ENCODE measurements at places on chromosomes 4 and X. TPM values are rescaled to one million over a fixed set of nuclear protein-coding genes. Genes with fewer than 3 reads are reported as not detected.
A peak's percentile ranks its signal among the peaks of the same experiment; 100 is the strongest.

DNA sequence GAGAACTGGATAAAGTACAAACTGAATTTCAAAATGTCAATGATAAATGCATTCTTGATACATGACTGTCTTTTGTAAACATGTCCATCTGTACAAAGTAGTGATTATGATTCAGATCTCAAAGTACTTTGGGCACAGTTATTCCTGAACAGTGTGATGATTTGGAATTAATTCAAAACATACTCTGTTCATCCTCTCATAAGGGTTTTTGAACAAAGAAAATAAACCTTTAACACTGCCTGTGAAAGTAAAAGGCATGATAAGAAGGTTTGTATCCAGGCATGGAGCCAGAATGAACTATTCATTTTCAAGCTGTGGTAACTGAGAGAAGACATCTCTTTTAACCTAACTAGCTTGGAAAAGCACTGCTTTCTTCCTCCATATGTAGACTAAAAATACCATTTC, 883 bp upstream of the KLHL4 start:
- H3K27ac ChIP-seq: no peak overlapping the region
- H3K36me3 ChIP-seq: no peaks in the 10 kb centered on the region
- peak overlapping the region; percentile 88 for H3K4me3 ChIP-seq
- DNase-seq: no peak

DNA sequence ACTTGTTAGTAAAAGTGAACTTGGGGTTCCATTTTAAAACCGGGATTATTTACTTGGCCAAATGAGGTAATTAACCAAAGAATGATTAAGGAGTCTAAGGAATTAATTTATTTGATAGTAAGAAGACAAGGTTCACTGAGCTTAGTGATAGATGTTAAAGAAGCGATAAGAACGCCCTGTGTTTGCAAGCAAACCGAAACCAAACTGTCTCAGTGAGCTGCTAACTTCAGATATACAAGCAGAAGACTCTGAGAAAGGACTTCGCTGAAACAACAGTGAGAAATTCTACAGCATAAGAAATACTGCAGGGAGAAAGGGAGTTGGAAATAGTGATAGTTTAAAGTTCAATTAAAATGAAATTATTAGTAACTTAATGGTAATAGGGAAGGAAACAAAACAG, 37.6 kb upstream of the SHISA3 start:
- H3K36me3 ChIP-seq: no peaks in the 10 kb centered on the region
- DNase-seq: no peak
- H3K4me1 ChIP-seq: no peaks in the 10 kb centered on the region
- peaks cover 47% of the 10 kb centered on the region for H3K27me3 ChIP-seq
- H3K4me3 ChIP-seq: no peak overlapping the region

DNA sequence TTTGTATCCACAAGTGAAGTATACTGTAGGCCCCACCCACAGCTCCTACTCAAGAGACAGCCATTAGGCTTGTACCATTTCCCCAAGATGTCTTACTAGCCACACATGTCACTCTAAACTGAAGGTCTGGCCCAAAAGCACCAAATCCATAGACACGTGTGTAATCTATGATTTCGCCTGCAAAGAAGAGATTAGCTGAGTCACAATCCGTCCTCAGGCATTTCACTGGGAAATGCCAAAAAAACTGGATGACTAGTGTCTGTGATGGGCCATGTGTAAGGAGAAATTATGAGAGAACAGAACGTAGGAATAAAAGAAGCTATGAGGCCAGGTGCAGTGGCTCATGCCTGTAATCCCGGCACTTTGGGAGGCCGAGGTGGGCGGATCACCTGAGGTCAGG, 21.9 kb upstream of the RP2 start:
- no peak for DNase-seq
- H3K4me3 ChIP-seq: no peak overlapping the region
- no peak overlapping the region for H3K27ac ChIP-seq
- no peaks in the 10 kb centered on the region for H3K27me3 ChIP-seq
- no peaks in the 10 kb centered on the region for H3K36me3 ChIP-seq
- H3K4me1 ChIP-seq: no peaks in the 10 kb centered on the region

DNA sequence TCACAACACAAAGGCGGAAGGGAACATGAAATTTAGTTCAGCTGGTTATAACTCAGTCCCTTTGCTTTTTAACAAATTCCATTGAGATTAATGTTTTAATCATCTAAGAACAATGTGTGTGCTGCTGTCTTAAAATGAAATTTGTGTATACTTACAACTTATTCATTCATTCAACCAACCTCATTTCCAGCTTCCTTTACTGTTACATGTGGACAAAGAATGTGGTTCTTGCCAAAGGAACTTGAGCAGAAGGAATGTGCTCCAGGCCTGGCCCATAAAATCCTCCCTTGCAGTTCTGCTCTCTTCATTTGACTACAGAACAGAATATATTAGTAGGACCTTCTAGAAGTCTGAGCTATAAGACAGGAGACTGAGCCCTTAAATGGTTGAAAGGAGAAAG, 176.8 kb upstream of the GLRA2 start:
- H3K27ac ChIP-seq: no peak overlapping the region
- no peak for DNase-seq
- no peaks in the 10 kb centered on the region for H3K36me3 ChIP-seq
- H3K4me3 ChIP-seq: no peak overlapping the region
- no peaks in the 10 kb centered on the region for H3K27me3 ChIP-seq

DNA sequence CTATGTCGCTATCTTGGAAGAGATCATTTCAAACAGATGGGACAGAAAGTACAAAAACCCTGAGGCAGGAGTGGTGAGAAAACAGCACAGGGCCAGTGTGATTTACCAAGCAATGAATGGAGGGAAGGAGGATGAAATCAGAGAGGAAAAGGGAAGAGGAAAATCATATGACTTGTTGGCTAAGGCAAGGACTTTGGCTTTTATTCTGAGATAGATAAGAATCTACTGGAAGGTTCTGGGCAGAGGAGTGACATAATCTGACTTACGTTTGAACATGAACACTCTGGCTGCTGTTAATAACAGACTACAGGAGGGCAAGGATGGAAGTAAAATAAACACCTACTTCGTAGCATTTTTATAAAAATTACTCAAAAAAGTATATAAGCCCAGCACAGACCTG, 207.8 kb upstream of the SLC7A11 start:
- no peak overlapping the region for H3K4me3 ChIP-seq
- H3K27ac ChIP-seq: no peak overlapping the region
- H3K4me1 ChIP-seq: peaks cover 16% of the 10 kb centered on the region

GRCh38 chr4:12679217-12679616, 804.9 kb downstream of the RAB28 start:
- no peaks in the 10 kb centered on the region for H3K27me3 ChIP-seq
- no peaks in the 10 kb centered on the region for H3K36me3 ChIP-seq
- H3K4me3 ChIP-seq: no peak overlapping the region
- DNase-seq: no peak
- no peak overlapping the region for H3K27ac ChIP-seq
- no peaks in the 10 kb centered on the region for H3K4me1 ChIP-seq

DNA sequence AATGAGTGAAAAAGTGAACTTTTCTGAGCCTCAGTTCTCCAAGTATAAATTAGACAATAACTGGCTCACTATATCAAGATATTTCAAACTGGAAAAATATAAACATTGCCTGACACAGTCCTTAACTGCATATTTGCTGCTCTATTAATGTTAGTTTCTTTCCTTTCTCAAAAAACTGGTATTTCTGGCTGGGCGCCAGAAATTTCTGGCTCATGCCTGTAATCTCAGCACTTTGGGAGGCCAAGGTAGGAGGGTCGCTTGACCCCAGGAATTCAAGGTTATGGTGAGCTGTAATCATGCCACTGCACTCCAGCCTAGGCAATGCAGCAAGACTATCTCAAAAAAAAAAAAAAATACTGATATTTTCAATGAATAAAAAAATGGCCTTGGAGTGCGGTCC, 227.0 kb downstream of the MAGEB17 start:
- peaks cover 5% of the 10 kb centered on the region for H3K4me1 ChIP-seq
- DNase-seq: no peak
- H3K27me3 ChIP-seq: no peaks in the 10 kb centered on the region
- H3K4me3 ChIP-seq: no peak overlapping the region
- no peaks in the 10 kb centered on the region for H3K36me3 ChIP-seq

- H3K27me3 ChIP-seq: no peaks in the 10 kb centered on the region
- no peaks in the 10 kb centered on the region for H3K36me3 ChIP-seq
- peaks cover 3% of the 10 kb centered on the region for H3K4me1 ChIP-seq
- DNase-seq: no peak
- no peak overlapping the region for H3K4me3 ChIP-seq
Observed at GRCh38 chr4:177569434-177569833, 127.2 kb upstream of the AGA start.

DNA sequence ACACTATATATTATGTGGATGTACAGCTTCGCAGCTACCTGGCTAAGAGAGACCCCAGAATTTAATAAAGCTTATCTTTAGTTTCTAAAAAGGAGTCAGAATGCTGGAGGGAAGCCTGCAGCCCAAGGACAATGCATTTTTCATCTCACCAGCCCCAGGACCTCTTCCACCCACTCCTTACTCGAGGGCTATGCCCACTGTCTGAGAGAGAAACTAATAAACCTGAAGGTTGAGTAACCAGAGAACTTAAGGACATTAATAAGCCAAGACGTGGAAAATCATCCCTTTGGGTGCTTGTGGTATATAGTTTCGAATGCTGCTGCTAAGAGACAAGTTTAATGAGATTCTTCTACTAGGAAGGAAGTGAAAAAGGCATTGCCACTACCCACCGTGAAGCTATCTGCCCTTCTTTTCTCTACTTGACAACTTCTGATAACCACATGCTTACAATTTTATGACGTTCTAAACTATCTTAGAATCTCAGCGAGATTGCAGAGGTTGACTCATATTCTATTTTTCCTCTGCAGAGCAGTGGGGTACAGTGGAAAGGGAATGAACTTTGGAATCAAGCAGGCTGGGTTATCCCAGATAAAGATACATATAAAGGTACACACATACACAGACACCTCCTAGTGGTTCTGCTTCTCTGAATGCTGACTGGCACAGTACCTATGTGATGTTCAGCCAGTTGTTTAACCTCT, 3.3 kb downstream of the RELL1 start:
- H3K36me3 ChIP-seq: peaks cover 29% of the 10 kb centered on the region
- no peaks in the 10 kb centered on the region for H3K27me3 ChIP-seq
- H3K27ac ChIP-seq: peak overlapping the region; percentile 85
- H3K4me3 ChIP-seq: peak overlapping the region; percentile 86

DNA sequence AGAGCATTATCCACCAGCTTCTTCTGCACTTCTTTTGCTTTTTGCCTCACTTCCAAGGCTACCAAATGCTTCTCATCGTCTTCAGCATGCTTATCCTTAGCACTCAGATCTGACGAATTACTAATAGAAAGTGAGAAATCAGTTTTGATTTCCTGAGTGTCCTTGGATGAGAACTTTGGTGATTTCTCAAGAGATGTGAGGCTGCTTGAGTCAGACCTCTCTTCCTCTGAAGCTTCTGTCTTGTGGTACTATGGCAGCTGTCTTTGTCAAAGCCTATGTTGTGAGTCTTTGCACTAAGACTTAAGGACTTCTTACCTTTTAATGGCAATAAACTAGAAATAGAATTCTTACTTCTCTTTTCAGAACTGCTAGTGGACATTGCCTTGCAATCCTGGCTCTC, 169.9 kb downstream of the CPE start:
- H3K27me3 ChIP-seq: peaks cover 2% of the 10 kb centered on the region
- H3K36me3 ChIP-seq: no peaks in the 10 kb centered on the region
- no peak for DNase-seq
- H3K4me1 ChIP-seq: no peaks in the 10 kb centered on the region
- no peak overlapping the region for H3K27ac ChIP-seq

DNA sequence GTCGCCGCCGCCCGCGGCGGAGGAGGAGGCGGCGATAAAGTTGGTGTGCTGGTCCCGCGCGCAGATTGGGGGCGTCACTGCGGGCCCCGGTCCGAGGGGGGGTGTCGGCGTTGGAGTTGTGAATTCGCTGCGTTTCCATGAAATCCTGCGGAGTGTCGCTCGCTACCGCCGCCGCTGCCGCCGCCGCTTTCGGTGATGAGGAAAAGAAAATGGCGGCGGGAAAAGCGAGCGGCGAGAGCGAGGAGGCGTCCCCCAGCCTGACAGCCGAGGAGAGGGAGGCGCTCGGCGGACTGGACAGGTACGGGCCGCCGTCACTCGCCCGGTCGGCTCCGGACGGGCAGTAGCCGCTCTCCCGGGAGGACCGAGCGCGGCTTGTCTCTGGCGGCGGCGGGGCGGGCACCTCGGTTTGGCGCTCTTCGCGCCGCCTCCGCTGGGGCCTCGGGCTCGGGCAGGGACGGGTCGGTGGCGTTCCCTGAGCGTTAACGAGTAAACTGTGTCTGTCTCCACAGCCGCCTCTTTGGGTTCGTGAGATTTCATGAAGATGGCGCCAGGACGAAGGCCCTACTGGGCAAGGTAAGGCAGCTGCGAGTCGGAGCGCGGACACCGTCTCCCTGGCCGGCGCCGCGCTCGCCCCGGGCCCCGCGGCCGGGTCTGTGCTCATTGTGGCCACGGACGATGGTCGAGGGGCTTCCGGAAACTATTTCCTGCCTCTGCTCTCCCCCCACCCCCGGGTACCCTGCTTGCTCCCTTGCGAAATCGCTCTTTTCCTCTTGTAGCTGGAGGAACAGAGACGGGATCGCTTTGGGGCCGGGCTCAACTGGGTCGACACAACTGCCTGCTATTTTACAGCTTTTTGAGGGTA, 658 bp downstream of the KDM6A start:
- H3K27me3 ChIP-seq: no peaks in the 10 kb centered on the region
- no peaks in the 10 kb centered on the region for H3K36me3 ChIP-seq
- no peaks in the 10 kb centered on the region for H3K4me1 ChIP-seq
- H3K4me3 ChIP-seq: peak overlapping the region; percentile 97

GRCh38 chrX:135393051-135393450, 28.7 kb upstream of the SMIM10L2A start:
- H3K27ac ChIP-seq: no peak overlapping the region
- no peak for DNase-seq
- no peaks in the 10 kb centered on the region for H3K4me1 ChIP-seq
- no peak overlapping the region for H3K4me3 ChIP-seq

- no peaks in the 10 kb centered on the region for H3K27me3 ChIP-seq
- peaks cover 15% of the 10 kb centered on the region for H3K36me3 ChIP-seq
- peaks cover 14% of the 10 kb centered on the region for H3K4me1 ChIP-seq
Observed at GRCh38 chr4:169627307-169627706, 6.9 kb downstream of the CLCN3 start.

DNA sequence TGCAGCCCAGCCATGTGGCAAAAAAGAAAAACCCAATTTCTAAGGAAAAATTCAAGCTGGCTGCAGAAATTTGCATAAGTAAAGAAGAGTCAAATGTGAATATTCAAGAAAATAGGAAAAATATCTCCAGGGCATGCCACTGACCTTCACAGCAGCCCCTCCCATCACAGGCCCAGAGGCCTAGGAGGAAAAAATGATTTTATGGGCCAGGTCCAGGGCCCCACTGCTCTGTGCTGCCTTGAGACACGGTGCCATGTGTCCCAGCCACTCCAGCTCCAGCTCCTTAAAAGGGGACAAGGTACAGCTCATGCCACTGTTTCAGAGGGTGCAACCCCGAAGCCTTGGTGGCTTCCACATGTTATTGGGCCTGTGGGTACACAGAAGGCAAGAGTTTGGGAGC, 182.7 kb upstream of the FGF16 start:
- H3K4me1 ChIP-seq: no peaks in the 10 kb centered on the region
- DNase-seq: no peak
- no peak overlapping the region for H3K27ac ChIP-seq
- no peak overlapping the region for H3K4me3 ChIP-seq
- no peaks in the 10 kb centered on the region for H3K36me3 ChIP-seq

ADGRG4 gene
- 1.2 TPM for total RNA-seq

FGD1 gene
- total RNA-seq: 23.9 TPM

UGT8 gene
- 14.2 TPM for total RNA-seq

ZCCHC18 gene
- 2.6 TPM for total RNA-seq

GATA1 gene
- total RNA-seq: not detected

PAGE2B gene
- not detected for total RNA-seq

CT45A2 gene
- total RNA-seq: not detected

ACSL1 gene
- total RNA-seq: 156 TPM

CAPN6 gene
- total RNA-seq: 7.8 TPM

All from type B pancreatic cell (in vitro differentiated cells).